ENCODE measurements at places on chromosomes 16 and 17.

DNA sequence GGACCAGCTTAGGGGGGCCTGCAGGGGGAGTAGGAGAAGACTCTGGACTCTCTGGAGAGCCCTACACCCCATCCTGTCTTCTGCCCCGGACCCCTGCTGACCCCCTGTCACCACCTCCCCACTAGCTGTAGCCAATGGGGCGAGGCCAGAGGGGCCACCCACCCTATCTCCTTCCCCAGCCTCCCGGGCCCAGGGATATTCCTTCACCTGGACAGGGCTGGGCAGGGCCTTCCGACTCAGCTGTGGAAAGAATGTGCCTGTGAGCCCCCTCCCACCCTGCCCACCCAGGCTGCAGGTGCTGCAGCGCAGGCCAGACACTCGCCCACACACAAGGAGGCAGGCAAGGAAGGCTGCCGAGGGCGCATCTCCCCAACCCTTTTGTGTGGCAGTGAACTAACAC, 23.0 kb downstream of the TSPOAP1 start:
- no peak for DNase-seq

GRCh38 chr16:35431829-35432663, 1972.6 kb downstream of the TP53TG3F start:
- peak; percentile 2 for DNase-seq

- peak; percentile 56 for DNase-seq
Measured at GRCh38 chr17:17913695-17914332, 58.4 kb downstream of the TOM1L2 start.

DNA sequence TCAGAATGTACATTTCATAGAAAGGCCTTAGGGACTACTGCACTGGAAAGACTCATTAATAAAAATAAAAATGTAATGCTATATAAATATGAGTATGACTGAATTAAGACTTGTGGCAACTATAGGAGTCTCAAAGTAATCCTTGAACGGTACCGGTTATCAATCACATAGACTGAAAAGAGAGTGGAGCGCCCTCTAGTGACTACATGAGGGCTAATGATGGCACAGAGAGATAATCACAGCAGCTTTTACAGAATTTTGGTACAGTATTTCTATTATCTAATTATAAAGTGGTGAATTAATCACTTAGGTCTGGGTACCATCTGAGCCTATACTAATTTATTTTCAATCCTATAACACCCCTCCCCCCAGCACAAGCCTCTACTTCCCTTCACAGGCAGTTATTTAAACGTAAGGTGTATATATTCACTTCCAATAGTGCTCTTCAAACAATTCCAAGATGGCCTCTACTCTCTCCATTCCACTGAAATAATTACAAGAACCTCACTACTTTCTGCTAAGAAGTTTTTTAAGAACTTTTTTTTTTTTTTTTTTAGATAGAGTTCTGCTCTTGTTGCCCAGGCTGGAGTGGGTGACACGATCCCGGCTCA, 40.7 kb upstream of the ANKFY1 start:
- DNase-seq = peak; percentile 50

DNA sequence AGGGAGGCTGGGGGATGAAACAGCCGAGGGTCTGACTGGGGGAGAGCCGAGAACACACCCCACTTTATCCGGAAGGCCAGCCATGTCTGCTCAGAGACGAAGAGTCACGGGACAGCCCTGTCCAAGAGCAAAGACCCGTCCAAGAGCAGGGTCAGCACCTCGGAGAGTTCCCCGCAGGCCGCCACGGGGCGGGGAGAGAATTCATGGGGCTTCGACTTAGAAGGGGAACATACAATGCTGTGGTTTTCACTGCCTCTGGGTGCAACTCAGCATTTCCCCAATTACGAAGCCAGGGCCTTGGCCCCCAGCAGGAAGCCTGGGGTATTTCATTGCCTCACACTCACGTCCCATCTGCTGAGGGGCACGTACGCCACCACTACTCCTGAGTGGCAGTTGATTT, 59.3 kb downstream of the JPH3 start:
- DNase-seq = no peak

- no peak for DNase-seq
Measured at GRCh38 chr17:49130891-49131290, 1.7 kb upstream of the B4GALNT2 start.

DNA sequence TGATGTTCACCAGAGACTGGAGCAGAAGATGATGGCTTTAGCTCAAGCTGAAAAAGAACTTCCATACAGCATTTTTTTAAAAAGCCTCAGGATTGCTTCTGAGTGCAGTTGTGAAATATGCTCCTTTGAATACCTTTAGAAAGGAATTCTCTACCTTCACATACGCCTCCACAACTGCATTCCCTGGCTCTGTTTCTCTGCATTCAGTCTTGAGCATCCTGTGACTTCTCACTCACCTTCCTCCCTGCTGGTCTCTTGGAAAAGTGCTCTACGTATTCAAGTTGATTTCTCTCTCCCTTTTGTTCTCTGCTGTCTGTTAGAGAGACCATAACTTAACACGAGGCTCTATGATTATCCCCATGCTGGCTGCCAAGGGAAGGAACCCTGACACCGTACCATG, 34.5 kb downstream of the HS3ST2 start:
- DNase-seq = no peak

GRCh38 chr17:51261024-51261963, 948 bp downstream of the UTP18 start:
- peak; percentile 32 for DNase-seq

- DNase-seq = no peak
Measured at GRCh38 chr17:29010586-29010985, 4.8 kb upstream of the SEZ6 start.

DNA sequence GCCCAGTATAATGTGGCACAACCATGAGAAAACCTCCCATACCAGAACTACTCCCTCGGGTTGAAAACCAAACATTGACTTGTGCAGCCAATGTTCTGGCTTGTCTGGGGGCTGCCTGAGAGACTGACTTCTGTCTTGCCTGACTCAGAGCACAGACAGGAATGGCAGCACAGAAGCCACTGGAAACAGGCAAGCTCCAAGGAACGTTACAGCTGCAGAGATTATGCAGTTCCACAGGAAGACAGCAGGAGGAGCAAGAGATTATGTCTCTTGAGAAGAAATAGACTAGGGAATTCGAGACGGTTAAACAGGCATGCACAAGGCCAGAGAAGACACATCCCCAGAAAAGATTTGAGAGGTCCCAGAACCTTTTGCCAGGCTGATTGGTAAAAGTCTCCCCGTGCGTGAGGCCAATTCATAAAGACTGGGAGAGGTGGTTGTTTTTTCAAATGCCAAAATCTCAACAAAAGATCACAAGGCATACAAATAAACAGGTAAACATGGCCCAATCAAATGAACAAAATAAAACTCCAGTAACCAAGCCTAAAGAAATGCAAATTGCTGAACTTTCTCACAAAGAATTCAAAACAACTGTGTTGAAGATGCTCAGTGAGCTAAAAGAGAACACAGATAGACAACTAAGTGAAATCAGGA, 90.6 kb upstream of the CDH5 start:
- peak; percentile 61 for DNase-seq

GRCh38 chr17:78779850-78780249, 2.2 kb downstream of the CYTH1 start:
- no peak for DNase-seq

GRCh38 chr17:45316434-45317110, at the start of gene MAP3K14:
Gene MAP3K14, minus strand, starts transcription at chr17:45317020. Its CDS starts 26,275 bp downstream, at chr17:45290745.
- DNase-seq = no peak

DNA sequence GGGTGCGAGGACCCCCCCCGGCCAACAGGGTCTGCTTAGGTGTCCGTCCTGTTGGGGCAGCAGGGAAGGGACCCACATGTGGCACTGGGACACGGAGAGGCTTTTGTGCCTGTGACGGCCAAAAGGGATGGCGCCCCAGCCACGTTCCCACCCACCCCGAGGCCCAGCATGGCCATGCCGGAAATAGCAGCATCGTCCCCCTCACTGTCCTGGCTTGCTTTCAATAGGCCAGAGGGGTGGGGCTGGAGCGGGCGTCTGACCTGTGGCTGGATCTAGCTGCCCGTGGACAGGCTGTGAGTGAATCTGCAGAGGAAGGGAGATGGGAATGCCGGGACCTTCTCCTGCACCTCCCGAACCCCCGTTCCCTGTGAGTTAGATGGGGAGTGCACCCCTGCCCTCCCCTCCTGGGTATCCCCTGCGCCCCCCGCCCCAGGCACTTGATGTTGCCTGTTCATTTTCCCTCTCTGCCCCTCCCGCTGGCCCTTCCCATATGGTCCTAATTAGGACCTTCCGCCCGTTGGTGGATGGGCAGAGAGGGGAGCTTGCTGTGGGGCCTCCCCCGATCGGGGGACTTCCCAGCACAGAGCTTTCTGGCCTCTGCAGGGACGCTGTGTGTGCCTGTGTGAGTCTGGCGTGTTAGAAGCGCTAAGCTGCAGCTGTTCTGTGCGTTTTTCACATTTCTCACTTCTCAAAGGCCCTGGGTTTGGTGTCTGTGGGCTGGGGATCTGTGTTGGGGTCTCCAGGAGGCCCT, 292.8 kb downstream of the SEC14L1 start:
- no peak for DNase-seq

- DNase-seq = no peak
Measured at GRCh38 chr16:6560306-6561100, 772.1 kb upstream of the RBFOX1 start.

DNA sequence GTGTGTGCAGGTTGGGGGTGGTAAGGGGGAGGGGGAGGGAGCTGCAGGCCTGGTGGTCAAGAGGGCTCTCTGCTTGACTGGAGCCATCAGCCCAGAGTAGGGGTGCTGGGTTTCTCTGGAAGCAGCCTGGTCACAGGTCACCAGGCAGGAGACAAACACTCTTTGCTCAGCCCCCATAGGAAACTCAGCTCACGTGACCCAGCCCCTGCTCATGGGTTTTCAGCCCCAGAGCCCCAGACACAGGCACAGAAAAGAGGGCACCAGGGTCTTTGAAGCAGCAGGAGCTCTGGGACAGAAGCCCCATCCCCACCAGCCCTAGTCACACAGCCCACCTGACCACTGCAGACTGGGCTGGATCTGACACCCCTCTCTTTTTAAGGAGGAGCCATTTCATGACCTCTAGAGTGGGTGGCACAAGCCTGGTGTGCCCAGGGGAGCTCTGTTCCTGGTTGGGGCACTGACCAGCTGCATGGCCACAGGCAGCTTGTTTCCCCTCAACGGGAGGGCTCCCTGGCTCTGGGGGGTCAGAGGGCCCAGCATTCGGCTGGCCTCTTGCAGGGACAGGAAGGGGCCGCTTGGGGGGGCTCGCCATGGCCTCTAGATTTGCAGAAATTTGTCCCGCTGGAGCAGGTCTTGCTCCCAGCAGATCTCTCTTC, 13.8 kb upstream of the CD79B start:
- no peak for DNase-seq

DNA sequence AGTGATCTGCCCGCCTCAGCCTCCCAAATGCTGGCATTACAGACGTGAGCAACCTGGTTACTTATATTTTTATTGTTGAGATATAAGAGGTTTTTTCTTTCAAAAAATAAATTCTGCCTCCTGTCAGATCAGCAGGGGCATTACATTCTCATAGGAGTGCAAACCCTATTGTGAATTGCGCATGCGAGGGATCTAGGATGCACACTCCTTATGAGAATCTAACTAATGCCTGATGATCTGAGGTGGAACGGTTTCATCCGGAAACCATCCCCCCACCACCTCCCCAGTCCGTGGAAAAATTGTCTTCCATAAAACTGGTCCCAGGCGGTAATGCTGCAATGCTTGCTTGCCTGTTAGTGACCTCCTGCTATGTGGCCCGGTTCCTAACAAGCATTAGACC, 7.5 kb upstream of the CNEP1R1 start:
- DNase-seq = no peak

- peak; percentile 12 for DNase-seq
Measured at GRCh38 chr17:29619251-29619650, 3.5 kb downstream of the CORO6 start.

GRCh38 chr17:77726549-77727006, 231.9 kb upstream of the TNRC6C start:
- no peak for DNase-seq

DNA sequence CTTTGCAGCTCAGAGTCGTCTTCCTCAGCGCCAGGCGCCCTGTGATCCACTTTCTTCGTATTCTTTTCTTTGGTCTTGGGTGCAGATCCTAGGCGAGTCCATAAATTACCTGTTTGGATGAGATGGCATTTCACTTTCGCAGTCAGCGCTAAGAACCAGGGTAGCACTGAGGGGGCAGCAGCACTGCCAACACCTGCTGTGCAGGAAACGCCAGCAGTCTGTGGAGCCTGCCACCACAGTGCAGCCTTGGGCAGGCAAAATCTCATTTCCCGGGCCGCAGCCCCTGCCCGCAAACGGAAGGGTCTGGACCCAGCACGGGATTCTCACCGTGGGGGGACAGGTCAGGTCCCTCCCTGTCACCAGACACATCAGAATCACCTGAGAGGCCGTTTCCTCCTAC, 12.2 kb upstream of the ITGAE start:
- no peak for DNase-seq

DNA sequence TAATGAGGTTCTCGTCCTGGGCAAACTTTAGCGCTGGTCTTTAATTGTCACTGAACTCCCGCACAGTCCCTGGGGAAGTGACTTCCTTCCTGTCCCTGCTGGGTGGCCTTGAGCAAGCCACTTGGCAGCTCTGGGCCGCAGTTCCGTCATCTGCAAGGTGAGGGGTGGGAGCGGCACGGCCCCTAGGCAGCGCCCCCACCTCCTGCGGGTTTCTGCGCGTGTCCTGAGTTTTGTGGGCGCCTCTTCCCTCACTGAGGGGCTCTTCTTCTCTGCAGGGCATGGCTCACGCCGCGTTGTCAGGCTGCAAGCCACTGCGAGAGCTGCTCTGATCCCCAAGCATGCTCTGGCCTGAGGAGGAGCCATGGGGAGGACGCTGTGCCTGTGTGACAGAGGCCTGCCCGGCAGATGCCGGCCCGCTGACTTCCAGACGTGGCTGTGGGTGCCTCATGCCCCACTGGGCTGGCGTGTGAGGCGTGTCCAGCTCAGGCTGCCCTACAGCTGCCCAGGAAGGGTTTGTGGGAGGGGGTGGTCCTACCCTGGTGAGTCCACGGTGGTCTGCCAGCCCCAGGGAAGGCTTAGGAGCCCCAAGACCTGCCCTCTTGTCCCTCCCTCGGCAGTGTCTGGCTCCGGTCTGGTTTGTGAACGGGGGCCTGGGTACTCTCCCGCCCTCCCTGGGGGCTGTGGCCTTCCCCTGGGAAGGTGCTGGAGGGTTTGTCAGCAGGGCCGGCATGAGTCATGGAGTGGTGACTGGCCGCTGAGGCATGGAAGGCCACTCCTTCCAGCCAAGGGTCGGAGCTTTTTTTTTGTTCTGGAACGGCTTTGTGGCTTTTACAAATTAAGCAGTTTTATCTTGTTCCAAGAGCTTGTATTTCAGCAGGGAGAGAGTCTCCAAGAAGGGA, 182.0 kb downstream of the SEC14L1 start:
- DNase-seq = no peak

- no peak for DNase-seq
Measured at GRCh38 chr17:47670064-47670463, 20.3 kb downstream of the KPNB1 start.

GRCh38 chr16:53901408-53901807, 197.5 kb downstream of the FTO start:
- no peak for DNase-seq

DNA sequence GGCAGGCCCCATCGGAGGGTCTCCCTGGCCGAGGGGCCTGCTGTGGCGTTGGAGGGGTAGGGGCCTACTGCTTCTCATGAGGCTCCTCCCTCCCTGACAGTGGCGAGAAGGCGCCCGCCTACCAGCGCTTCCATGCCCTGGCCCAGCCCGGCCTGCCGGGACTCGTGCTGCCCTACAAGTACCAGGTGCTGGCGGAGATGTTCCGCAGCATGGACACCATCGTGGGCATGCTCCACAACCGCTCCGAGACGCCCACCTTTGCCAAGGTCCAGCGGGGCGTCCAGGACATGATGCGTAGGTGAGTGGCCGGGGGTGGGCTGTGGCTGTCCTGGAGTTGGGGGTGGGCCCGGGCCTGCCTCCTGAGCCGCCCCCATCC, 1.7 kb downstream of the CDT1 start:
- DNase-seq = no peak
